Colonic mucosa (tissue), 4 donors: ENCODE measurements at places on chromosomes 5 and 9. TPM values are rescaled to one million over a fixed set of nuclear protein-coding genes. Genes with fewer than 3 reads are reported as not detected.
A peak's percentile ranks its signal among the peaks of the same experiment; 100 is the strongest.

Gene NNT
- total RNA-seq = 81.3 TPM

GRCh38 chr5:157546456-157547100 is 29.0 kb downstream of the ADAM19 start:
- no peak overlapping the region for H3K4me3 ChIP-seq
- no peaks in the 10 kb centered on the region for H3K36me3 ChIP-seq
- peak overlapping the region; percentile 52 for H3K27ac ChIP-seq
- no peaks in the 10 kb centered on the region for H3K27me3 ChIP-seq
- no peak for DNase-seq

GRCh38 chr5:160284291-160284873 is 28.0 kb downstream of the CCNJL start:
- DNase-seq = no peak
- H3K27me3 ChIP-seq = no peaks in the 10 kb centered on the region
- H3K4me3 ChIP-seq = no peak overlapping the region
- H3K4me1 ChIP-seq = no peaks in the 10 kb centered on the region
- H3K36me3 ChIP-seq = no peaks in the 10 kb centered on the region

DNA sequence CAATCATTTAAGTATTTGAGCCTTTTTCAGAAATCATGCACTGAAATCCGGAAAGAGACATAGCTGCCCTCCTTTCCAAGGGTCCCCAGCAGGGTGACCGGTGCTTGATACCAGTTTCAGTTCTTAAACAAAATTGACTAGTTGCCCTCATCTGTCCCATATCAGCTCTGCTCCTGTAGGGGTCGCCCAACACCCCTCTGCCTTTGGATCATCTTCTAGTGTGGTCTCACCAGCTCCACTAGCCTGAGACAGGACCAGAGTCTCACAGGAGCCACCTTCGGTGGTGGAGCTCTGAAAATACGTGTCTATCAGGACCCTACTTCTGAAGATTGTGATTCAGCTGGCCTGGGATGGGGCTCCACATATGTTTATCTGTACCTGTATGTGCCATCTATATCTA is 428.2 kb downstream of the ENC1 start:
- H3K36me3 ChIP-seq = no peaks in the 10 kb centered on the region
- H3K27me3 ChIP-seq = no peaks in the 10 kb centered on the region
- DNase-seq = no peak
- no peak overlapping the region for H3K4me3 ChIP-seq
- no peak overlapping the region for H3K27ac ChIP-seq

DNA sequence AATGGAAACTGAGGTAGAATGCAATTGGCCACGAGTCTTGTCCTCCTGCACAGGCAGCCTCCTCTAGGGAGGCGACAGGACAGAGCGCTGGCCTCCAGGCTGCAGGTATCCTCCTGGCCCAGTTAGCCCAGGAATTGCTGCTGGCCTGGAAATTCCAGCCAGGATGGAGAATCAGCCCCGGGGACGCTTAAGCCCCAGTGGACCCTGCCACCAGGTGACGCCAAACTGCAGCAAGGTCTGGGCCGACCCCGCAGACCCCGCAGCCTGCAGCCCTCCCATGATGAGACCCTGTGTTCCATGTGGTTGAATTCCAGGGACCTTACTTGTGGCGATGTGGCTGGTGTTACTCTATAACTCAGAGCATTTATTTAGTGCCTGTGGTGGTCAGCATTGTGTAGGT is 7.3 kb downstream of the CACFD1 start:
- no peaks in the 10 kb centered on the region for H3K4me1 ChIP-seq
- no peak for DNase-seq
- no peak overlapping the region for H3K4me3 ChIP-seq
- H3K36me3 ChIP-seq = no peaks in the 10 kb centered on the region
- no peaks in the 10 kb centered on the region for H3K27me3 ChIP-seq

Gene ZNF462
- 29.3 TPM for total RNA-seq

DNA sequence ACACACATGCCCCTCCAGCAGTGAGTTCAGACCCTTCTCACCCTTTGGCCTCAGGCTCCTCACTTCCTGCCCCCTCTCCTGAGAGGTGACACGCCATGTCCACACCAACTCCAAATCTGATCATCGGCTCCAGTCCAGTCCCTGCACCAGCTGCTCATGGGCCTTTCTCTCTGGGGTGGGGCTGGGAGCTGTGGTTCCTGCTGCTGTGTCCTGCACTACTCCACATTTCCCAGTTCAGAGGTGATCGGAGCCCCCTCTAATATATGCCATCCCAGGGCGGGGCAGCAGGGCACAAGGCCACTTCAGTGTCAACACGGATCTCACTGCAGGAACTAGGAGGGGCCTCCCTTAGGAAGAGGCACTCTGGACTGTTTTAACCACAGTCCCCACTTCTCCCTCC is 91.5 kb downstream of the ADAMTS2 start:
- H3K36me3 ChIP-seq = no peaks in the 10 kb centered on the region
- no peak overlapping the region for H3K27ac ChIP-seq
- H3K4me1 ChIP-seq = no peaks in the 10 kb centered on the region
- H3K27me3 ChIP-seq = no peaks in the 10 kb centered on the region
- no peak for DNase-seq

GRCh38 chr9:132970324-132971062 is 8.0 kb upstream of the GFI1B start:
- H3K27me3 ChIP-seq = no peaks in the 10 kb centered on the region
- no peak overlapping the region for H3K4me3 ChIP-seq
- H3K27ac ChIP-seq = no peak overlapping the region
- no peaks in the 10 kb centered on the region for H3K36me3 ChIP-seq
- peak; percentile 42 for DNase-seq
- peaks cover 5% of the 10 kb centered on the region for H3K4me1 ChIP-seq

Gene FAM151B
- 1.4 TPM for total RNA-seq

- H3K27me3 ChIP-seq = no peaks in the 10 kb centered on the region
- H3K27ac ChIP-seq = no peak overlapping the region
- no peak for DNase-seq
- no peak overlapping the region for H3K4me3 ChIP-seq
These were observed 325.7 kb downstream of the SLF1 start for GRCh38 chr5:94944160-94944559.

DNA sequence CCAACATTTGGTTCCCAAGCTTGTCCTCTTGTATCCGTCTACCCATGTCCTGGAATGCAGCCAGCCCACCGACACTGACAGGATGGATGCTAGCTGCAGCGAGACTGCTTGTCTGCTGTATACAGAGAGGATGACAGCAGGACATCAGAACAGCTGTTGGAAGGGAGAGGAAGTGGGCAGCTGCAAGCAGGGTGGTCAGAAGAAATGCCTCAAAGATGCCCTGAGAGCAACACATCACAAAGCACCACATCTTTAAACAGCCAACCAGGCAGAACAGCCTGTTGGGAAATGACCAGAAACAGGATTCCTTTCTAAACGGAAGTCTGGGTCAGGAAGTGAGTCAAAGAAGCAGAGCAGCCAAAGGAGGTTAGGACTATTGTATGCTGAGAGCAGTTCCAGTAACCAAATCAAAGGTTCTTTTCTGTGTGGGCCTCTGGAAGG is 219.1 kb downstream of the NDUFS4 start:
- H3K4me3 ChIP-seq = no peak overlapping the region
- H3K27ac ChIP-seq = no peak overlapping the region
- no peak for DNase-seq
- no peaks in the 10 kb centered on the region for H3K4me1 ChIP-seq
- H3K36me3 ChIP-seq = no peaks in the 10 kb centered on the region
- no peaks in the 10 kb centered on the region for H3K27me3 ChIP-seq

DNA sequence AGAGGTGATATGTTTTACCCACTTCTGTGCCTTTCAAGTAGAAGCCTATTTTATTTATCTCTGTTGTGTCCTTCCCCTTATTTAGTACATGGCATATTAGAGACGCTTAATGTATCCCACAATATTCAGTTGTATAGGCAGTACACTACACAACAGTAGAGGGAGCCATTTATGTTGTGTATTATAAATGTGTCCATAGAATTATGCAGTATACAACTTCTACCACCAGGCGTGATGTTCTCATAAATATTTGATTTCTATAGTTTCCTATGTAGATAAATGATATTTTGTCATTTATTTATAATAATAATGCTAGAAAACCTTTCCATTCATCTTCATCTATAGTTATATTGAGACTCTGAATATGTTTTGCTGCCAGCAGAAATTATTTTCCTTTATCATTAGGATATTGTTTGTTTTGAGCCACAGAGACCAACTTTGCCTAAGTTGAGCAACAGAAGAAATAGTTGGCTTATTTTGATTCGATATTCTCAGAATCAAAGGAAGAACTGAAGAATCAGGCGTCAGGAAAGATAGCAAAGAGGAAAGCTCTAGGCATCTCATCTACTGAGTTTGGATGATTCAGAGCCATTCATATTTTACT is 81.7 kb downstream of the ADAMTS19 start:
- no peaks in the 10 kb centered on the region for H3K36me3 ChIP-seq
- no peak overlapping the region for H3K4me3 ChIP-seq
- DNase-seq = no peak

Gene TMEM8B
- total RNA-seq = 17.6 TPM

Gene FBXO10
- 2.7 TPM for total RNA-seq

DNA sequence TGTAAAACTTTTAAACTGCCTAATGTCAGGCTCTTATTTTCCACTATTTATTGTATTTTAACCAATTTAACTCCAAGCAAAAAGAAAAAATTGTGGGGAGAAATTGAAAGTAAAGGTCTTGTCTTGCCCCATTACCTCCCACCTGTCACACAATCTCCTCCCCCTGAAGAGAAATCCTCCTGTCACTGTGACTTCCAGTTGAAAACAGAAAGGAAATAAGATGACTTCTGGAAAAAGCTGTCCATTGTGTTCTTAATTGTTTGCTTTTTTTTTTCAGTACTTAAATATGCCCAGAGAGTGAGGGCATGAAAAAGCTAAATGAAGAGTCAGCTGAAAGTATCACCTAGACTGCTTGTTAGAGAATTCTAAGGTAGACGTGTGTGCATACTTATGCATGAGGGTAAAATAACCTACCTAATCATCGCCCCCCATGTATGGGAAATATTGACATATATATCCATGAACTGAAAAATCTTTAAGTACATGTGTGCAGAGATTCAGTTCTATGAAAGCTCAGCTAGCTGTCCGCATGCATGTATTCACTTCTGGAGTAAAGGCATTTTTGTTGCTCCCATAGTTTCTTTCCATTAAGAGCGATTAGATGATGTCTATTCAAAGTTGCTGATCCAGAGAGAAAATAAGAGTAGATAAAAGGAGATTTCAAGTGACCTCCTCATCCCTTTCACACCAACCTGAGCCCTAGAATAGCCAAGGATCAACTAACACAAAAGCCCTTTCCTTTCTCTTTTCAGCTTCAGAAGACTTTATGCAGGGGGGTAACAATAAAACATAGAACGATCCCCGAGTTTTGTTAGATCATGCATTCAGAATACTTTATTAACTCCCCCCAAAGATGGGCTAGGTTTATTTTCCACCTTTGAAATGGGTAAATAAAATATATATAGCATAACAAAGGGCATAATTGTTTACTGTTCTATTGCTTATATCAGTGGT is 5.3 kb downstream of the NR2F1-AS1 start:
- H3K4me3 ChIP-seq = no peak overlapping the region
- H3K27ac ChIP-seq = no peak overlapping the region
- no peak for DNase-seq
- H3K27me3 ChIP-seq = peaks cover 80% of the 10 kb centered on the region

GRCh38 chr5:45288746-45289145 is 407.4 kb downstream of the HCN1 start:
- H3K4me3 ChIP-seq = no peak overlapping the region
- H3K27ac ChIP-seq = no peak overlapping the region
- no peaks in the 10 kb centered on the region for H3K36me3 ChIP-seq
- DNase-seq = no peak
- no peaks in the 10 kb centered on the region for H3K27me3 ChIP-seq

Gene IRX2
- 0.12 TPM for total RNA-seq

Gene KIAA0825
- 1.5 TPM for total RNA-seq

- H3K4me3 ChIP-seq = no peak overlapping the region
- no peaks in the 10 kb centered on the region for H3K36me3 ChIP-seq
- H3K4me1 ChIP-seq = no peaks in the 10 kb centered on the region
- DNase-seq = no peak
These were observed 71.7 kb upstream of the TBCA start for GRCh38 chr5:77847814-77848290.

- H3K36me3 ChIP-seq = no peaks in the 10 kb centered on the region
- H3K27me3 ChIP-seq = no peaks in the 10 kb centered on the region
- H3K4me1 ChIP-seq = no peaks in the 10 kb centered on the region
- no peak for DNase-seq
- H3K27ac ChIP-seq = no peak overlapping the region
These were observed 3.5 kb downstream of the TAF1L start for GRCh38 chr9:32631991-32632390.
